Kidney (tissue), 22 donors: ENCODE measurements at places on chromosomes 6 and 20. TPM values are rescaled to one million over a fixed set of nuclear protein-coding genes. Genes with fewer than 3 reads are reported as not detected.

DNA sequence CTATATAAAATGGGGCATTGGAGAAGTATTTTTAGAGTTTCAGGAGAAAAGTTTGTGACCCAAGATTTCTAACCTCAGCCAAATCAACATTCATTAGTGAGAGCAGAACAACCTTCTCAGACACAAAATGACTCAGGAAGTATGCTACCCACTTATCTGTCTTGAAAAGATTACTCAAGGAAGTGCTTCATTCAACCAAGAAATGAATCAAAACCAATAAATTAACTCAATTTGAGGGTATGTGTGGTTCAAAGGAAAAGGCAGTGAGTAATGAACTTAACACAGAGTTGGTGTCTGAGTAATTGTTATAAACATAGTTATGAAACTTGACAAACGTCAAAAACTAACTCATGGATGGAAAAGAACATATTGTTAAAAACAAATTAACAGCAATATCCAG is 227.6 kb downstream of the HAO1 start:
- DNase-seq = no peak

GRCh38 chr20:33832103-33832804 is 21.1 kb downstream of the CHMP4B start:
- DNase-seq = peak; percentile 49

DNA sequence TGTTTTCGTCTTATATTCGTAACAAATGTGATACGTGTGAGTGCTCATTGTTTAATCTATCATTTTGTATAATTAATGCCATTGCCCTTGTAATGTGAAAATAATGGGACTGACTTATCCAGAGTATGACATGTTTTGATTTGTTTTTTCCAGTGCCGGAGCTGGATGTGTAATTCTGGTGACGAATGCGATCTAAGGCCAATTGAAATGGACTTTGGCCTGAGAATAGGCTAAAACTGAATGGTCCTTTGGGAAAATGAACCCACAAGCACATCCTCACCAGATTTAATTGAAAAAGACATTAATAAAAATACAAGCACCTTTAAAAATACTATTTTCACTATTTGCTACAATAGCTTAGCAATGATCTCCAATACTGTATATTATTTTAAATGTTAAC is 6.7 kb upstream of the TAAR5 start:
- no peak for DNase-seq

DNA sequence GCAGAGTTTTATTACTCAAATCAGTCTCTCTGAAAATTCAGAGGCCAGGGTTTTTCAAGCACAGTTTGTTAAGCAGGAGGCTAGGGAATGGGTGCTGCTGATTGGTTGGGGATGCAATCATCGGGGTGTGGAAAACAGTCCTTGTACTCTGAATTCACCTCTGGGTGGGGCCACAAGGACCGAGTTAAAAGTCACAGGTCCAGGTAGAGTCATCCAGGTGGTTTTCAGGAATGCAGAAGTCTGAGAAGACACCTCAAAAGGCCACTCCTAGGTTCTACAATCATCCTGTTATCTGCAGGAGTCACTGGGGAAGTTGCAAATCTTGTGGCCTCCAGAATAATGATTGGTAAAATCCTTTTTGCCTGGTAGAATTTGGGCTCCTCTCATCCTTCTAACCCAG is 371.2 kb upstream of the SULF2 start:
- no peak for DNase-seq

DNA sequence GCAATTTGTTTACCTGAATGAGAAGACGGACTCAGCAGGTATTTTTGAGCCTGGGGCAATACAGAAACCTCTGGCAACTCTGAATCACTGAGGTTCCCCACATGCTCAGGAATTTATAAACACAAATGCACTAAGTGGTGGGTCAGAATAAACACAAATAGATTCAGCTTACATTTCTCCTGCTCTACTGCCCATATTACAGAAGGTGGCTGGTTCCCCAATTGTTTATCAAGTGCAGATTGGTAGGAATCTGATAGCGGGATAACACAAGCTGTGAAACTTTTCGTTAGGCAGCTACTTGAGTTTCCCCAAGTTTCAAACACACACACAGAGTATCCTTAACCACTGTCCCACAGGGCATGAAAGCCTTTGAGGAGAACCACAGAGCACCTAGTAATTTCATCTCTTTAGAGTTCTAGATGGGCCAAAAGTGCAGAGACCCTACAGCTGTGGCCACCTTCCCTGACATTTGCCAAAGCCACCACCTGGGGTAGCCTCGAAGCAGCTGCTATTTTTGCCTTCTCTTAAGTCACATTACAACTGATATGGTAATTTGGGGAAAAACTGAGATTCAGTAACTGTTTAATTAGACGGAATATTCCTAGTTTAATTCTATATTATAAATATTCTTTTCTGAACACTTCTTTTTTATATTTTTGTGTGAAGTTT is 204.2 kb upstream of the PTCHD4 start:
- no peak for DNase-seq

- no peak for DNase-seq
Measured at GRCh38 chr20:7695051-7695495, 245.2 kb downstream of the HAO1 start.

DNA sequence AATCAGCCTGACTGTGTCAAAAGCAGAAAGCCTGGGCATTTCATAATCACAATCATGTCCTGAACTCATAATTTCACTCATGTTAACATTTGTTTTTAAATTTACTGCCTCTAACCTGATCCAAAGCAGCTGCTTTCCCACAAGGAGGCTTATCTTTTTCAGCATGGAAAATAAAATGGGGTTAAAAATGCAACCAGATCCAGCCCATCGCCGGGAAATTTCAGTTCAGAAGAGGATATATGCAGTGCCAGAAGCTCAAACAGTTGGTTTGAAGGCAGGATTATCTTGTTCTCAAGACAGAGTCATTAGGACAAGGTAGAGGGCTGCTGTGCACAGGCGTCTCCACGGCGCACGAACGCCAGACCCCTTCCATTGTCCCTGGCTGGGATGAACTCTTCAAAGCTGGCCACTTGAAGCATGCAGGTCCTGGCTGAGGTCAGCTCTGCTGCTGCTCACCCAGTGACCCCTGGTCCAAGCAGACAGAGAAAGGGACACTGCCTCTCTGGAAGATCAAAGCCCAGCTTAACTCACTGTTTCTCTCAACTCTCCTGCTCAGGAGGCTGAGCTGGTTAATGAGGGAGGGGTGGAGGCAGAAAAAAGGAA is 191.1 kb upstream of the HEY2 start:
- DNase-seq = no peak

DNA sequence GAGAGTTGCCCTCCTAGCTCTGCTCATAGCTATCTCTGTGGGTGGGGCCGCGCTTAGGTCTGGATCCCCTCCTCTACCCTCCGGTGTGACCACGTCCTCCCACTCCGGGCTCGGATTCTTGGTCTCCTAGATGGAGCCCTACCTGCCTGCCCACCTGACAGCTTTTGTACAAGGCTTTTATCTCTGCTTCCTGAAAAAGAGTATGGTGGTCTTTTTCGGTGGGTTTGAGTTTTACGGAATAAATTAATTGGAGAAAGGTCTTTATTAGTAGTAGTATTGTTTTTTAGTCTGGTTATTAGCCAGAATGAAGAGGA is 773 bp downstream of the SMAP1 start:
- no peak for DNase-seq

Gene HTR1B
- total RNA-seq = 1.9 TPM

Gene OOEP
- 0.35 TPM for total RNA-seq
